NCI-H774 (cell line): ENCODE measurements at places on chromosomes 1 and 21.

GRCh38 chr1:76247261-76247852, 172.8 kb downstream of the ST6GALNAC3 start:
- DNase-seq: no peak

- no peak for DNase-seq
These were observed at the start of gene B3GALT6 for GRCh38 chr1:1232208-1232795. B3GALT6 (plus strand) TSS chr1:1232237; CDS start chr1:1232279, 42 bp downstream.

DNA sequence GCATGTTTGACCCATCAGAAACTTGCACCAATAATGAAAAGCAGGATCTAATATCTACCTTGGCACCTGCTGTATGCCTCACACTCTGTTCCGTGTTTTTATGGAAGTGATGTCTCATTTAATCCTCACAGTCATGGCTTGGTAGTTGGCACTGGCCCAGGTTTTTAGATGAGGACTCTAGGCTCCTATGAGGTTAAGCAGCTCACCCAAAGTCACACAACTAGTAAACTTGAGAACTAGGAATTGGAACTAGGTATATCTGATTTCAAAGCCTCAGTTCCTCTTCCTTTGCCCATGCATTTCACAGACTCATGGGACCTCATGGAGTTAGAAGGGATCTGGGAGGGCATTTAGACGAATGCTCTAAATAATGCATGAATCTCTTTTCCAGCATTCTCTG, 21.3 kb upstream of the TARBP1 start:
- DNase-seq: no peak

DNA sequence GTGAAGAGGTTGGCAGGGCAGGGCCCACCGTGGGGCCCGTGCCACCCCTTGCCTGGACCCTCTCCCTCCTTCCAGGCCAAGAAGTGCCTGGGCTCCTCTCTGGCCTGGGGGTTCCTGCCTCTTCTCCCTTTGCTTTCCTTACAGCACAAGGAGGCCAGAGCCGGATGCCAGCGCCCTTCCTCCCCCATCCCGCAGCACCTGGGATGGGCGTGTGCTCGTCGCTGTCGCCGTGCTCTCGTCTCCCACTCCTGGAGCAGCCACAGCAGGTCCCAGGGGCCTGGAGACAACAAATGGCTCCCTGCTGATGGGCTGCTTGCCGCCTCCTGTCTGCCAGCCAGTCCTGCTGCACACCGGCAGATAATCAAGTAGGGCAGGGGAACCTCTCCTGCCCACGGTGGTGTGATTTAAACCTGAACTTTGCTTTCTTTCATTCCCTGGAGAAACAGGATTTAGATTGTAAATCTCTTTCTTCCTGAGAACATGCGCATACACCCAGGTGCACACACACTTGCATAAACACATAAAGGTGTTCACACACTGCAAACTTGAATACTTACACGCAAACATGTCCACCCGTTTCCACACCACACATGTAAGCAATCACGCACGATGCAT, 50.8 kb upstream of the POU3F1 start:
- no peak for DNase-seq

- no peak for DNase-seq
These were observed 132.8 kb downstream of the CASZ1 start for GRCh38 chr1:10663678-10664035.

DNA sequence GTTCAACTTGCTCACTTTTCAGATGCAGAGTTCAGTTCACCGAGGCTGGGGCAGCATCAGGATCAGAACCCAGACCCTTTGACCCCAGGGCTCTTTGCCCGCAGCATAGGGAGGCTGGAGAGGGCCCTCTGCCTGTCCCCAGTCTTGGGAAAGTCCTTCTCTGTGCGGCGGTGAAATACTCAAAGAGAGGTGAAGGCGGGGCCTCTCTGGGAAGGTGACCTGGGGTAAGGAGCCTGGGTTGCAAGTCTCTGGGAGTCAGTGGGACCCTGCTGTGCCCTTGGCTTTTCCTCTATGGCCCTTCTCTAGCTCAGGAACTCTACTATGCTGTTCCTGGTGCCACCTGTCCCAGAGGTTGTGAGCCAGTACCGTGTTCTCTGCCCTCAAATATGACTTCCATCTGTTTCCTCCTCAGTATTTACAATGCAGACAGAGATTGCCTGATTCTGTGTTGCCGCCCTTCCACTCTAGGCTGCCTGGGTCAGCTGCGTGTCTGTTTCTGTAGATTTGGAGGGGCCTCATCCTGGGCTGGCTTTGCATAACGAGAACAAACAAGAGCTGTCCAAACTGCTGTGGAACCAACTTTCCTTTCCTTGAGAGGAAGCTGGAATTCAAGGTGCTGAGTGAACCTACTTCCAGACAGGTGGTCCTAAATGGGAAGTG, 18.7 kb upstream of the ZBTB21 start:
- no peak for DNase-seq
